Testis (tissue), 5 donors: ENCODE measurements at places on chromosomes 16 and 17.

DNA sequence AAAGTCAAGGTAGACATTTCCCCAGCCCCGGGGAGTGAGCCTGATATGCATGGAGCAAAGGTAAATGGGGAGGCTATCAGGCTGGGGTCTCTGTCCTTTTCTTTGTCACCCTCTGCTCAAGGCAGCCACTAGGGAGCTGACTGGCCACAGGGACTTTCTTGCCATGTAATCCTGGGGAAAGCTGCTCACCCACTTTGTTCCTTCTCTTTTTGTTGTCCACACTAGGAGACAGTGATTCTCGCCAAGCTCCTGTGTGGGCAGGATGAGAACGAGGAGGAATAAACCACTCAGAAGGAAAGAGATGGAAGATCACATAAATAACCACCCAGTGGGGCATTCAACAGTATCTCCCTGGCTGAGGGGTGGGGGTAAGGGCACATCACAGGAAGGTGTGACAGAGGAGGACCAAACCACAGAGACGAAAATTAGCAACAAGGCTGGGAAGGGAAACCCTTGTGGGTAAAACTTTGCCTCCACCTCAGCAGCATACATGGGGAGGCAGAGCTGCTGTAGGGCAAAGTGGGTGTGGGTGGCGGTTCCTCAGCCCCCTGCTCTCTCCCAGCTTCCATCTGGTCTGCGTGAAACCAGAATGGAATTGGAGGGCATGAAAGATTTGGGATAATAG, 26.2 kb upstream of the CCL1 start:
- DNase-seq = no peak

DNA sequence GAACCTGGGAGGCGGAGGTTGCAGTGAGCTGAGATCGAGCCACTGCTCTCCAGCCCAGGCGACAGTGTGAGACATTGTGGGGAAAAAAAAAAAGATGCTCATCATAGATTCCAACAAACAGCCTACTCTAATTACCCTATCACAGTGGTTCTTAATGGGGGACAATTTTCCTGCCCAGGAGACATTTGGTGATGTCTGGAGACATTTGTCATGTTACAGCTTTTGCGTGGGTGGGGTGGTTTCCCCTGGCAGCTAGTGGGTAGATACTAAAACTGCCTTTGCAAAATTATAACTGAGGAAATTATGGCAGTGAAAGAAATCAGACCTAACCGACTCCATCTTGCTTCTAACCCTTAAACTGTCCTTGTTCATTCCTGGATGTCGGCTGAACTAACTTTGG, 92.5 kb upstream of the RBL2 start:
- DNase-seq = no peak

DNA sequence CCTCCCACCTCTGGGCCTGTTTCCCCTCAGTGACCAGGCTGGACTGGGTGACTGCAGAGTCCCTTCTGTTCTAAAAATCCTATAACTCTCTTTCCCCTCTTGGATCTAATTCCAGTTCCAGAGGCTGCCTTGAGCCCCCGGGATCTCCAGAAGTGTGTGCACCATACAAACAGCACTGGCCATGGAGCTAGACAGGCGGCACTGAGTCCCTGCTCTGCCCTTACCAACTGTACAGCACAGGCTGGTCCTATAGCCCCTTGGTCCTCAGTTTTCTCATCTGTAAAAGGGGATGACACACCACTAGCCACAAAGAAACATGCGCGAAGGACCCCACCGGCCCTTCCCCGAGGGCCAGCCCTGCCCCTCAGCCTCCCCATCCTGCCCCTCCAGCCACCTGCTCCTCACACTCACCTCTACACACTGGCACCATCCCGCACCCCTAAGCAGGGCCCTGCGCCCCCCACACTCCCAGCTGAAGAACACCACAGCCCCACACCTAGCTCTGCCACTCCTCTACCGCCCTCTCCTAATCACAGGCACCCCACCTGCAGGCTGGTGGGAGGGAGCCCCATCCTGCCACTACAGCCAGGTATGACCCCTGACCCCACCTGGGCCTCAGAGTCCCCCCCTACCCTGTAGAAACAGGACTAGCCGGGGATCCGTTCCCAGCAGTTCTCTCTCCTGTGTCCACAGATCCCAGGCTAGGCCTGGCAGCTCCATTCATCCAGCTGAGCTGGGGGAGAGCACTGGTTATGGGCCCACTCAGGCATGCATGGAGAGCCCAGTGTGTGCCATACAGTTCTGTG, 913 bp upstream of the KRT16 start:
- no peak for DNase-seq

DNA sequence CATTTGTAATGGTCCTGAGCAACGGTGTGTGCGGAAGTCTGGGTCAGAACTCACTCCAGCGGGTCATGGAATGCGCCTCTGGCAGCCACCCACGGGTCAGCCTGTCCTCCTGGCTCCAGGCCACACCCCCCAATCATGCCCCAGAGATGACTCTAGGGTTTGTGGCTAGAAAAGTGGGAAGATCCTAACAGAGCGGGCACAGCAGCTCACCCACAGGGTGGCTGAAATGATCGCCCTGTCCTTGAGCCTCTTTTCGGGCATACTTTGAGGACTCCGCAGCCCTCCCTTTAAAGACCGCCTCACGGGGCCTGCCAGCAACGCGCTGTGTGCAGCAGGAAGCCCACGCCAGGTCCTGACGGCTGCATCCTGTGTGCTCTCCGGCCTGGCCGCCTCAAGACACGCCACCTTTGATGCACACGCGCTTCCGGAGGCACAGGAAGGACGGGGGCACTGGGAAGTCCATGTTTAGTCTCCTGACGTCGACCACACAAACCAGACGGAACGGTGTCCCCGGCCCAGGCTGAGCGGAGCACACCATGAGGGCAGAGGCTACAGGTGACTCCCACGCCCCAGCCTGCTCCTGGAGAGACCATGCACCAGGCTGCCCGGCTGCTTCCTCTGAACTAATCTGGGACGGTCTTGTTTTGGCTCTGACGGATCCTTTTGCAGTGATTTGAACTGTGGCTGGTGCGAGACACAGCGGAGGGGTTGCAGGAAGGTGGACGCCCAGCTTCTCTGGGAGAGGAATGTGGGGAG, 92.9 kb downstream of the TBC1D16 start:
- DNase-seq = no peak

GRCh38 chr17:28861393-28862203, 6.8 kb downstream of the ERAL1 start:
- no peak for DNase-seq

DNA sequence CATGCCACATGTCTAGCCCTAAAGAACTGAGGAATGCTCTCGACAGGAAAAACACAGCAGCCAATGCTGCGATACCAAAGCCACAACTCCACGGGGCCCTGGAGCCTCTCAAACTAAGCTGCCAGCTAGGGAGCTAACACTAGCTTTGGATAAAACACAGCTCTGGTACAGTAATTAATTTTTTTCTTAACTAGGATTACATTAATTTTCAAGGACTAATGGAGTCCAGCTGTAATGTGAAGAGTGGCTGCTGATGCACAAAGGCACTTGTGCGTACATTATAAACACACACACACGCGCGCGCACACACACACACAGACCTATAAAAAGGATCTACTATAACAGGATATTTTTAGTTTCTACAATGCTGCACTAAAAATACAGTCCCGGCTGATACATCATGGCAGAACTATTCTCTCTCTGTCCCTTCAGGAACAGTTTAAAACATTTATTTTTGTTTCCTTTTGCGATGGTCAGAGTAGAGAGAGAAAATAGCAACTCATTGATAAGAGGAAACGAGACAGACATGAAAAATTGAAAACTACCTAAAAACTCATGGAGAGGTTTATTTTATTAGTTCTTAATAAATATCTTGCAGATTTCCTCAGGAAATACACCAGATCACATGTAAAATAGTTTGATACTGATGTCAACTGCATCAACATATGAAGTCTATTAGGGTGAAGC, 88.5 kb downstream of the SMG6 start:
- peak; percentile 43 for DNase-seq

GRCh38 chr16:10502776-10503175, 77.6 kb downstream of the EMP2 start:
- DNase-seq = no peak

DNA sequence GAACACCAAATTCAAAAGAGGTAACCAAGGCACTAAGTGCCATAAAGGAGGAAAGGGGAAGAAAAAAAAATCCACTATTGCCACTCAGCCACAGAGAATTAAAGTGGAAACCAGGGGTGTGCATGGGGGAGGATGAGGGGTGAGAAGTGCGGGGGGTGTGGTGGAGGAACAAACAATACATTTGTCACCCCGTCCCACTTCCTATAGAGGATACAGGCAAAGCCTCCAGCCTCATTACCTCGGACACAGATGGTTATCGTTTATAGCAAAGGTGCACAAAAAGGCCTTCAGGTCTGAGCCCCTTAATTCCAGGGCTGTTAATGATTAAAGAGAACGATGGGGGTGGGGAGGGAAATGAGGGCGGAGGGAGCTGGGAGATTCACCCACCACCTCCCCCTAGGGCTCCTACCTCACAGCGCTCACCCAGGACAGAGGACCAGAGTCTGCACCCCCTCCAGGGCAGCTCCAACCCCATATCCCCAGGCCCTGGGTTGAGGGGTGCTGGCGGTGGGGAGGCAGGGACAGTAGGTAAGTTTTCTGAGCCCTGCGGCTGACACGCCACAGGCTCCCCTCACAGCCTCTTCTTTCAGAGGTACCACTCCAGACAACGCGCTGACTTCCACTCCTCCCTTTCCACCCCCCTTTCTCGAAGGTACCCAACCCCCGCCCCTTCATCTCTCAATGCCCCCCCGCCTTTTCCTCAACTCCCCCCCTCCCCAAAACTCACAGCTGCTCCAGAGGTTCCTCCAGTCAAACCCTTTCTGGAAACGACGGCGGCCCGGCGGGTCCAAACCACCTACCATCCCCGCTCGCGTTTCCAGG, 470 bp downstream of the DCUN1D3 start:
- peak; percentile 40 for DNase-seq

- DNase-seq = no peak
Measured at GRCh38 chr17:76556765-76557367, 17.0 kb downstream of the PRCD start.

DNA sequence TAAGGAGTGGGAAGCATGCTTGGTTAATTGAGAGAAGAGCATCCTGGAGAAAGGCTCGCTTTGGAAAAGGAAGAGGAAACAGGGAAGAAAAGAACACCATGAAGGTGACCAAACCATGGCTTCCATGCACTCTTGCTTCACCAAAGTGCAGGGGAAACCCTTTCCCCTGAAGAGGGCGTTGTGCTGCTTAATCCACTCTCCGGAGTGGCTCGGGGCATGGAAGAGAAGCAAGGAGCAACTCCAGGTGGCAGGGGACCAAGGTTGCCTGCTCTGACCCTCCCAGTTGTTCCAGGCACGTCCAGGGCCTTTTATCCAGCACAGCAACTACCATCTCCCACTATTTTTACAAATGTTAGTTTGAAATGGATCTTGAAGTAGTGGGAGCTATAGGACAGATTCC, 108.1 kb downstream of the STX8 start:
- DNase-seq = peak; percentile 61

DNA sequence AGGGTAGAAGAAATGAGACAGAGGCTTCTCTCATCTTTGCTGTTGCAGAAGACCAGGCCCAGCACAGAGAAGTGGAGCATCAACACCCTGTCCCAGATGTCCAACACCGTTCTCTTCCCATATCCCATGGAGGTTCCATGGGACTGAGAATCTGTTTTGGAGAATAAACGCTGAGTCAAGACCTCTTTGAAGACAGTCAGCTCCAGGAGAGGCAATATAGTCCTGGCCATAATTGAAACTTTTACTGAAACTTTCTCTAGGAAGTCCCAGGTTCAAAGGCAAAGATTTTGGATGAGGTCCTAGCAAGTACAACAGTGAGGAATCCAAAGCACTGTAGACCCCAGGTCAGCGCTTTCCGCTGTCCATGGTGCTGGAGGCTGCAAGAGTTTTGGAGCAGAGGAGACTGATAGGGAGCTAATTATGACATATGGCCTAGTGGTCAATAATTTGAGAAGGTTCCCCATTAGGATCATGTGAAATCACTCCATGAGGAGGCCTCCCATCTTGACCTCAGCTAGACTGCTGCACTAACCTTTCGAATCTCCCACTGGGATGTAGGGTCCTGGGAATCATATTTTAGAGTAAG, 36.0 kb downstream of the OSBPL7 start:
- no peak for DNase-seq

DNA sequence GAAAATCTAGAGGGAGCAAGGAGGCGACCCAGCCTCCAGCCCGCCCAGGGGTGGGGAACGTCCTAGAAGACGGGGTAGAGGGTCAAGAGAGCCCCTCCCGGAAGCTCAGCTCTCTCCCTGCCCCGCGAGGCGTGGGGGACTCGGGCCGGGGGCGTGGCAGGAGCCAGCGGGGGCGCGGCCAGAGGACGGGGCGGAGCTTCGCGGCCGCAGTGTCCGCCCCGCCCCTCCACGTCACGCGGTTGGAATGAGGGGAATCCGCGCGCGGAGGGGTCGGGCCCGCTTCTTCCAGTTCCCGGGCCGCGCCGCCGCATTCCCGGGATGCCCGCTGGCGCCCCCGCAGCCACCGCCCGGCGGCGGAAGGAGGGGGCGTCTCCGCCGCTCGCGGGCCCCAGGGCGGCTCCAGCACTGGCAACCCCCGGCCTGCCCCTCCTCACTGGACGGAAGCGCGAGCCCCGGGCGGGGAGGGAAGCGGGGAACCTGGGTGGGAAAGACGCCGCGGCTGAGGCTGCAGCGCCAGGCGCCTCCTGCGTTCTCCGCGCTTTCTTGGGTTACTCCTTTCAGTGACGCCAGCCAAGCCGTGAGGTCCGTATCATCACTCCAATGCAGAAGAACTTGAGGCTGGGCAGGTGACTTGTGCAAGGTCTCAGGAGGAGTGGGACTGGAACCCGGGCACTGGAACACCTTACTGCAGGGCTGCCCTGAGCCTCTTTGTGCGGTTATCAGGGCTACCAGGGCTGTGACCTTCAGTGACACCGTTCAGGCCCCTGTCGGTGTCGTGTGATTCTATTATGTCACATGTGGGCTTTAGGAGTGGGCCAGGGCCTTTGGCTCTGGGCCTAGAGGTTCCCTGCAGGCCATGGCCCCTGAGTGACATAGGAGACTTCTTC, 4.3 kb downstream of the MYO1C start:
- DNase-seq = peak; percentile 90

- DNase-seq = no peak
Measured at GRCh38 chr16:81551151-81551808, 106.7 kb downstream of the CMIP start.
